ENCODE measurements at places on chromosomes 7 and 10.

- ATAC-seq = no peak
Observed at GRCh38 chr10:71516890-71517289, 120.2 kb downstream of the CDH23 start.

DNA sequence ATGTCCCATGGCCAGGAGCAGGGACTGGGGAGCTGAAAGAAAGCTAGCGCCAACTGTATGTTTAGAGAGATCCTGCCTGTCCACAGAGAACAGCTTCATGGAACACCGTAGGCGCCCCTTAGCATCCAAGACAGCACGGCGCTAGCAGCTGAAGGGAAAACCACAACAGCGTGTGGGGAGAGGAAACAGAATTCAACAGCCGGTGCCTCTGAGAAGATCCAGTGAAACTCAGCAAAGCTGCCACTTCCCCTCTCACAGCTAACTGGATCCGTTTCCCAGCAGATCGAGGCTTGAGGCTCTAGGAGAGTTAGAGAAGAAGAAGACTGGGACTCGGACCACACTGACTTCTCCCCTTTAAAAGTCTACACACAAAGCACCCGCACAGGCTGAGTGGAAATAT, 145.0 kb downstream of the MAD1L1 start:
- ATAC-seq = no peak

- ATAC-seq = no peak
Observed at GRCh38 chr7:21972397-21972784, 26.7 kb upstream of the CDCA7L start.

DNA sequence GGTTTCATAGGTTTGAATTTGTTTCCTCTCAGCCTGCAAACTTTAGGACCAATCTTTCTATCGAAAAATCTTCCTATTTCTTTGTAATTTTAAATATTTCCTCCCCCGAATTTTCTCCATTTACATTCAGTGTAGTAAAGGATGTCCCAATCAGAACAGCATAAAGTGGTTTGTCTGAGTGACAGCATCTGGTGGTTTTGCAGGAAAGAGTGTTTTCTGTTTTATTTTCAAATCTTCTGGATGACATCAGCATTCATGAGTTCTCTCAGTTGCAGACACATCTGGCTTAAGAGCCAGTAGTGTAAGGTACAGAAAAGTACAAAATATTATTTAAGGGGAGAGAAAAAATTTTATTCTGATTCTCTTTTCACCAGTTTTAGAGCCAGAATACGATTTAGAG, 634.8 kb downstream of the PHTF2 start:
- ATAC-seq = no peak

- no peak for ATAC-seq
Observed at GRCh38 chr10:126474031-126474430, 85.8 kb upstream of the ADAM12 start.

- ATAC-seq = peak; percentile 82
Observed at GRCh38 chr10:102660888-102661657, 16.8 kb downstream of the TRIM8 start.

- ATAC-seq = no peak
Observed at GRCh38 chr10:92239151-92239599, 51.7 kb downstream of the CPEB3 start.

GRCh38 chr7:77258593-77258992, 59.0 kb upstream of the FGL2 start:
- ATAC-seq = no peak

DNA sequence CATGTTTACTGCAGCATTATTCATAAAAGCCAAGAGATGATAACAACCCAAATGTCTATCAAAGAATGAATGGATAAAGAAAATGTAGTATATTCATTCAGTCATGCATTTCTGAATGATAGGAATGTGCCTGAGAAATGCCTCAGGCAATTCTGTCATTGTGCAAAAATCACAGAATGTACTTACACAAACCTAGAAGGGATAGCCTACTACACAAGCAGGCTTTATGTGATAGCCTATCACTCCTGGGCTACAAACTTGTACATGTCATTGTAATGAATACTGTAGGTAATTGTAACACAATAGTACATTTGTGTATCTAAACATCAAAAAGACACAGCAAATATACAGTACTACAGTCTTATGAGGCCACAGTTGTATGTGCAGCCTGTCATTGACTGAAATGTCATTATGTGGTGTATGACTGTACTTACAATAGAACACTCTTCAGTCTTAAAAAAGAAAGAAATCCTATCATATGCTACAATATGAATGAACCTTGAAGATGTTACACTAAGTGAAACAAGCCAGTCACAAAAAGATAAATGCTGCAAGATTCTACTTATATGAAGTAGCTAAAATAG, 141.8 kb upstream of the GPR22 start:
- no peak for ATAC-seq
